ENCODE measurements at places on chromosomes 11 and 22. TPM values are rescaled to one million over a fixed set of nuclear protein-coding genes. Genes with fewer than 3 reads are reported as not detected.
A peak's percentile ranks its signal among the peaks of the same experiment; 100 is the strongest.

- DNase-seq: peak; percentile 39
These were observed 34.8 kb downstream of the MRGPRX2 start for GRCh38 chr11:19025481-19026406.

TCF20 gene
- 27.4 TPM for total RNA-seq

GRCh38 chr22:43740587-43741270 lies 71.4 kb downstream of the EFCAB6 start:
- peak; percentile 30 for DNase-seq

DNA sequence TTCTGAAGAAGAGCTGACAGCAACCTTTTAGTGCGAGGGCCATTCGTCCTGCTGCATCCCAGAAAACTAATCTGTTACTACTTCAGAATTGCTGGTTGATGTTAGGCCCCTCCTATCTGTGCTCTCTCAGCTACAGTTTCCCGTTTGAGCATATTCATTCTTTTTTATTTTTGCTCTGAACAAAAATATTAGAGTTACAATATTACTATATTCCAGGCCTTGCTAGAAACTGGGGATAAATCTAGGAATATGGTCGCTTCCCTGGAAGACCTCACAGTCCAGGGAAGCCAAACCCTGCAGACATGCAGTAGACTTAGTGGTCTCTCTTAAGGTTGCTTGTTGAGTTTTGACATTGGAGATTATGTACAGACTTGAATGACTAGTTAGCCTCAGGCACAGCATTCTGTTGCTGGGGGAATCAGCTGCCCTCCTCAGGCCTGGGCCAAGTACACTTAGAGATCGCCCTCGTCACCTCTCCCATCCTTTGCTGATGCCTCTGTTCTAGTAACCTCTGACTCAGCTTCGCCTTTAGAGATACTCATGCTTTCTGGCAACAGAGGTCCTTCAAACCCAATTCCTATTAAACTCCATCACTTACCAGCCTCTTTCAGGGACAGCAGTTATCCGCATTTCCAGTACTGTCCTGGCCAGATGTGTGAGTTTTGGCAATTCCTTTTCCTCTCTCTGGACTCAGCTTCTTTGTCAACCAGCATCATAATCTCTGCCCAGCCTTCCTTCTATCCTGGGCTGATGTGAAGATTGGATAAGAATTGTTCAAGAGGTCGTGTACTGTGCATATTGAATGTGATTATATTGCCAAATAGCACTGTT lies 698 bp upstream of the ANAPC15 start:
- peak; percentile 37 for DNase-seq

MOGAT2 gene
- total RNA-seq: not detected

DNA sequence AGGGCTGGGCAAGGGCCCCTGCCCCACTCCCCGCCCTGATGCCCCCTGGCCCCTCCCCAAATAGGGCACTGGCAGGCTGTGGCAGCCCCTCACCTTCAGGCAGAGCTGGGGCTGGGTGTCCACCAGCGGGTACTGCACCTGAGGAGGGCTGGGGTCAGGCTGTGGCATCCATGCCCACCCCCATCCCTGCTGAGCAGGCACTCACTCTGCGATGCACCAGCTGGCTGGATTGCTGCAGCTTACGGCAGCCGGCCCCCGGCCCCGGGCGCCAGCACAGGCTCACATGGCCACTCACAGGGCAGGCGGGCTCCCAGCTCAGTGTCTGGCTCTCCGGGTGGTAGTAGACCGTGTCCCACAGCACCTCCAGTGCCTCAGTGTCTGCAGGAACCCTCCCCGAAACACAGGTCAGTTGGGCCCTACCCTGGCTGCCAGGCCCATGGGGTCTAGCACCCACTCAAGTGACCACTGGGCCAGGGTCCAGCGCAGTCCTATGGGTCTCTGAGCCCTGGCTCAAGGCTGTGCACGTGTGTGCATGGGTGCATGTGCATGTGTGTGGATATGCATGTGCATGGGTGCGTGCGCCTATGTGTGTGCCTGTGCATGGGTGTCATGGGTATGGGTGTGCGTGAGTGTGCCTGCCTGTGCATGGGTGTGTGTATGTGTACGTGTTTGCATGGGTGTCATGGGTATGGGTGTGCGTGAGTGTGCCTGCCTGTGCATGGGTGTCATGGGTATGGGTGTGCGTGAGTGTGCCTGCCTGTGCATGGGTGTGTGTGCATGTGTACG lies 14.4 kb downstream of the IL17REL start:
- no peak for DNase-seq

DNA sequence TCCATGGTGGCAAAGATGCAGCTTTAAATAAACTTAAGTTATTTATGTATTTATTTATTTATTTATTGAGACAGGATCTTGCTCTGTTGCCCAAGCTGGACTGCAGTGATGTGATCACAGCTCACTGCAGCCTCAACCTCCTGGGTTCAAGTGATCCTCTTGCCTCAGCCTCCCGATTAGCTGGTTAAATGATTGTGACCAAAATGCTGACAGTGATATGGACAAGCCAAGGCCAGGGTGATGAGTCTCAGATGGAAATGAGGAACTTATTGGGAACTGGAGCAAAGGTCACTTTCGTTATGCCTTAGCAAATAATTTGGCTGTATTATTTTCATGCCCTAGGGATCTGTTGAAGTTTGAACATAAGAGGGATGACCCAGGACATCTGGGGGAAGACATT lies 9.3 kb upstream of the LRP5 start:
- no peak for DNase-seq

DNA sequence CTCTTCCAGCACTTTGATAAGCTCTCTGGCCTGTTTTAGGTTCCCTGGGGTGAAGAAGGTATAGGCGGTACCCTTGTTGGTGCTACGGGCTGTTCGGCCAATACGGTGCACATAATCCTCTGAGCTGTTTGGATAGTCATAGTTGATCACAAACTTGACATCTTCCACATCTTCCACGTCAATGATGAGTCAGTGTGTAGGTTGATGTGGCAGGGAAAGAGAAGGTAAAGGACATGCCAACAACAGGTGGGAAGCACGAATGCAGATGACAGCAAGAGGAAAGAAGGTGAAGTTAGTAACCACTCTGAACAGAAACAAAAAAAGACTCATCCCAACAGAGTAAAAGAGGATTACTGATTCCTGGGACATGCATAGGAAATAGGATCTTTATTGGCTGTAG lies 18.2 kb downstream of the DDX17 start:
- DNase-seq: no peak

DNA sequence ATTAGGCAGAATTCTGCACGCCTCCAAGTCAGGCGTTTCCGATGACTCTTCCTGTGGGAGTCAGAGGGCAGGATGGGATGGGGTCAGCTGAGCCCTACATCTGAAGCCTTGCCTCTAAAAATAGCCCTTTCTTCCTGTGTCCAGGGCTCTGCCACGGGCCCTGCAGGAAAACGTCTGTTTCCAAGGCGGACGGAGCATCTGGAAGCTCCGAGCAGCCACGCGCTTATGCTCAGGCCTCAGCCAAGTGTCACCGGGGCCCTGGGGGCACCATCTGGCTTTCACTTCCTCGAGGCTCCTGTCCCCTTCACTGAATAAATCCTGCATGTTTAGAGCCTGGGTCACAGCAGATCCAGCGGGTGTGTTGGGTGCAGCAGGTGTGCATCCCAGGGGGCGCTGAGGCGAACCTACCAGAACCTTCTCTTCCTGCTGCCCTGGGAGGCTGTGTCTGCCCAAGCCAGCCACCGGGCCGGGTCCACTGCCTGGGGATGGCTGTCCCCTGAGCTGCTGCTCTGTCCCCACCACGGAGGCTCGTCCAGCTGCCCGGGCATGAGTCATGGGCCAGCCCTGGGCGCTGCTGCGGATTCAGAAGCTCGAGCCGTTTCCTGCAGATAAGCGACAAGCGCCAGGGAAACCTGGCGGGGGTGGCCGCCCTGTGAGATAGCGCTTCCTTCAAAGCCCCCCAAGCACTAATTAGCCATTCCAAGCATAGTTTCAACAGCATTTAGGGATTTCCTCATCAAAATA lies 32.0 kb upstream of the LINC01488 start:
- DNase-seq: peak; percentile 15

DNA sequence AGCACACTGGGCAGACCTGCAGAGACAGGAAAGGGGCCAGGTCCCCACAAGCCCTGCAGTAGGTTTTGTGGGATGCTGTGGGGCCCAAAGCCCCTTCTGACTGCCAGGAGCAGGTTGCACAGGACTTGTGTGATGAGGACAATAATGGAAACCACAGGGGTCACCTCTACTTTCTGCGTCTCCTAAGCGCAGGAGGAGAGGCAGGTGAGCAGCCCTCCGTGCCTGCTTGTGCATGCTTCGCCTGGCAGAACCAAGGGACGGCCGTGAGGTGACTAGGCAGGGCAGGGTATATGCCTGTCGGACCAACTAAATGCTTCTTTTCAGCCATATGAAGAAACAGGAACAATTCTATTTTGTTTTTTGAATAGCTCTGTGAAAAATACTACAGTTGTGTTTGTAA lies 77.9 kb upstream of the PITPNB start:
- no peak for DNase-seq

OR8G1 gene
- not detected for total RNA-seq

GRCh38 chr11:8363921-8364320 lies 100.2 kb upstream of the LMO1 start:
- DNase-seq: peak; percentile 11

ANO3 gene
- total RNA-seq: 0.98 TPM

OR56A1 gene
- not detected for total RNA-seq

GRCh38 chr11:97140885-97141494 lies 751.2 kb downstream of the JRKL start:
- no peak for DNase-seq

DNA sequence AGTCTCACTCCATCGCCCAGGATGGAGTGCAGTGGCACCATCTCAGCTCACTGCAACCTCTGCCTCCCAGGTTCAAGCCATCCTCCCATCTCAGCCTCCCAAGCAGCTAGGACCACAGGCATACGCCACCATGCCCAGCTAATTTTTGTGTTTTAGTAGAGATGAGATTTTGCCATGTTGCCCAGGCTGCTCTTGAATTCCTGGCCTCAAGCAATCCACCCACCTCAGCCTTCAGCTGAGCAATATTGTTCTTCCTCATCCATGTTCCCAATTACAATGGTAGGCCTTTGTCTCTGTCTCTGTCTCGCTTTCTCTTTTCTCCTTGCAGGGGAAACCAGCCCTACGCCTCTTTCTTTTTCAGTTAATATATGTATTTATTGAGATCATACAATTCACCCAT lies 10.3 kb downstream of the HSPA8 start:
- no peak for DNase-seq

DNA sequence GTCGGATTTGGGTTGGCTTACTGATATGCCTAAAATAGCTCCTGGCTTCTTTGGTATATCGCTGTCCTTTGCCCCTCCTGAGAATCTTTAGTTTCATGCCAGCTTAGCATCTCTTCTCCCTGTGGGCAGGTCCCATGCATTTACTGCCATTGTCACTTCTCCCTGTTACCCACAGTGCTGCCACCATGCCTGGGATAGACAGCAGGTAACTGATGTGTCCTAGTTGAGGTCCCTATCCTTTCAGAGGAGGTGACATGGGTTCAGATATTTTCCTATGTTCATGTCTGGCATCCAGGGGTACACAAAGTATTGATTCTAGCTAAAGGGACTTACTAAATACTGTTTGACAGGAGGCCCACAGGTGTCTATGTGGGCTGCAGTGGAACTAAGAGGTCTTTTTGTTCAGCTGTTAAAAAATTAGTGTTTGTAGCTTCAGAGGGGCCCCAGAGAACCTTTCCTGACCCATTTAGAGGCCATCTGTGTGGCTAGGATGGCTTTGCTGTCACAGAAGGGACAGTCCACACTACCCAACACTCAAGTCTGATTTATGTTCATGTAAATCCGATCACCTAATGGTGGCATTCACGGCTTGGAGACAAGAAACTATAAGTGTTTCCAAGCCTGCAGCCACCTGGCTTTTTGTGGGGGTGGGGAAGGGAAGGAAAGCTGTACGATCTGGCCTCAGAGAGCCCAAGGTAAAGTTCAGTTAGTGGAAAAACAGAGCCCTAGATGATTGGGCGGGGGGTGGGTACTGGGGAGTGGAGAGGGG lies 8.5 kb downstream of the TIMP3 start:
- DNase-seq: no peak

SLC35F2 gene
- 9.9 TPM for total RNA-seq

DNA sequence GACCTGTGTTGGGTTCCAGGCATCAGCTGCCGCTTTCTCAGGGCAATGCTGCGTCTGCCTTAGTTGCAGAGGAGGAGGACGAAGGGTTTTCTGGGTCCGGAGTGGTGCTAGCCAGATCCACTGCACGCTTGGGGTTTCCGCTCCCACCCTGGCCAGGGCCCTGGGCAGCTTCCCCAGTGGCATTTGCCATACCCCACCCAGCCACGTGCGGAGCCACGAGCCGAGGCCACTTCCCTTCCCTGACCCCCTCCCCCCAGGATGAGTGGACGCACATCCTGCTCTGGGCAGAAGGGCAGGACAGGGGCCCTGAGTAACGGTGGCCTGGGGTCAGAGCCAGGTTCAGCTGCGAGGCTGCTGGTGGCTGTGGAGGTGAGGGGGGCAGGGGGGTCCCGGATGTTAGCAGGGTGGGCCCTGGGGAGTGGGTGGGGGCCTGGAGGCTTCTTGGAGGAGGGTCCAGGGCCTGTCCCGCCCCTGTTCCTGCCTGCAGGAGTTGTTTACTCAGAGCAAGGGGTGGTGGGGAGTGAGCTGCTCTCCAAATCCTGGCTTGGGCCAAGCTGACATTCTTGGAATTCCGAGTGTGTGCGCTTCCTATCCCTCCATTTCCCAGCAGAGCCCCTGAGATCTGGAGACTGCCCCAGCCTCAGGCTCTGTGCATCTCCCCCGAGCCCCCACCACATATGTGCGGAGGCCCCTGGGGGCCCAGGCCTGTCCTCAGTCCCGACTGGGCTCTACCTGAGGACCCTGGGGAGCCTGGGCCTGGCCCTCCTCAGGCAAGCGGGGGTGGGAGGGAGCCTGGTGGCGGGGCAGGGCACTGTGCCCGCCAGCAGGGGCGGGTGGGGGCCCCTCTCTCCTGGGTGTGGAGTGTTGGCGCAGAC lies 1.4 kb downstream of the TSPAN4 start:
- DNase-seq: peak; percentile 99

DNA sequence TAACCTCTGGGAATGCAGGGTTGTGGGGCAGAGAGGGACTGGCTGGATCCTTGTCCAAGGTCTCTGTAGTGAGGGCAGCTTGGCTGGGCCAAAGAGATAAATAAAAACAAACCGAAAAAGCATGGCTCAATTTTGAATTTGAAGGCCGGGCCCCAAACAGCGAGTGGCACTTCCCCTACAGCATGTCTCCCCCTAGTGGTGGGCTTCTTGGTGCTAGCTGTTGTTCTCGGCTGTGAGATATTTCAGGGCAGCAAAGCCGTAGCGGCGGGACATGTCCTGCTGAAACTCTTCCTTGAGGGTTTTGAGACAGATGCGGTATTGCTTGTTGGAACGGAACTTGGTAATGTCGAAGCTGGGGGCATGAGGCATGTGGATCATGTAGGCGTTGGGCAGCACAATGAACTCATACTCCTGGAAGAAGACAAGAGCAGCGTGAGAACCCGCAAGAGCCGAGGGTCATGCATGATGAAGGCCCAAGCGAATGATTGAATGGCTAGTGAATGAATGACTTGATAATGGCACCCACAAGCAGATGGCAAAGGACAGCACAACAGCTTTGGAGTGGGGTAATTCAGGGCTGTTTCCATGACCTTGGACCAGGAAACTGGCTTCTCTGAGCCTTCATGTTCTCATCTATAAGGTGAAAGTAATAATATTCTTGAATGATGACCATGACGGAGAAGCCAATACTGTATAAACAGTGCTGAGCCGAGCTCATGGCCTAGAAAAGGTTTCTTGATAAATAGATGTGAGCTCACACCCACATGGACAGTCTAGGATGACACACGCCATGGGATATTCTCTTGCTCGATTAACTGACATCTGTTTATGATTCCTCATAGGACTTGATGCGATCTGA lies 216.3 kb upstream of the SYN3 start:
- peak; percentile 12 for DNase-seq

All from fibroblast of the aortic adventitia (primary cell).